Colonic mucosa (tissue), 4 donors: ENCODE measurements at places on chromosomes 5 and 9. TPM values are rescaled to one million over a fixed set of nuclear protein-coding genes. Genes with fewer than 3 reads are reported as not detected.
A peak's percentile ranks its signal among the peaks of the same experiment; 100 is the strongest.

GRCh38 chr5:25909163-25909562, 1129.2 kb downstream of the CDH9 start:
- DNase-seq: no peak

DNA sequence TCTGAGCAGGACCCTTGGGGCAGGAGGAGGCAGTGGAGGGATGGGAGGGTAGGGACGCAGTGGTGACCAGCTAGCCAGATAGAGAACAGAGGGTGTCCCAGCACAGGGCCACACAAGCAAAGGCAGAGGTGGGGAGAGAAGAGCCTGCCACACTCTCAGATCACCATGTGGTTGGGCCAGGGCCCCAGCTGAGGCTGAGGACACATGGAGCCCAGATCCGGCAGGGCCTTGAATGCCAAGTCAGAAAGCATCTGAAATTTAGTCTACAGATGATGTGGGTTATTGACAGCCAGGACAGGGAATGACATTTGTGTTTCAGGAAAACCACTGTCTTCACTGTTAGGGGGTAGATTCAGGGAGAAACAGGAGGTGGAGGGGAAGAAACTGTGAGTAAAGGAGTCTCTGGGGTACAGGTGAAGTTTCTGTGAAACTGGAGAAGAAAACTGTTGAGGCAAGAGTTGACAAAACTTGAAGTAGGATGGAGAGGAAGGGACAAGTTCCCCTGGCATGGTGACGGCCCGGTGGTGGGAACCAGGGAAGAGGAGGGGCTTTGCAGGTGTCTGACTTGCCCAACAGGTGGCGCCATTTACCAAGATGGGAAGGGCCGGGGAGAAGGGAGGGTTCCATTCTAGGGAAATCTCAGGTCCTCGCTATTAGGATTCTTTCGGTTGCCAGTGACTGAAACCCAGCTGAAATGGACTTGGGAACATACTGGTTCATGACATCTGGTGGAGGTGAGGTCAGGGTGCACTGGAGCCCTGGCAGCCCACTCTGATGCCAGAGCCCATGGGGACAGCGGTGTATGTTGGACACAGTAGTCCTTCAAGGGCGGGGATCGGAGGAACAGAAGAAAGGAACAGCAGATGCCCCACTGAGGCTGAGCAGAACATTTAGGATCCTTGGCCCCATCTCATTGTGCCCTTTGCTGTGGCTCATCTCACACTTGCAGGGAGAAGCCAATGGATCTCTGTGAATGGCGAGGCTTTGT, 100.1 kb downstream of the KCNIP1 start:
- peak; percentile 53 for DNase-seq

Gene PCDHGC4
- 0.35 TPM for total RNA-seq

DNA sequence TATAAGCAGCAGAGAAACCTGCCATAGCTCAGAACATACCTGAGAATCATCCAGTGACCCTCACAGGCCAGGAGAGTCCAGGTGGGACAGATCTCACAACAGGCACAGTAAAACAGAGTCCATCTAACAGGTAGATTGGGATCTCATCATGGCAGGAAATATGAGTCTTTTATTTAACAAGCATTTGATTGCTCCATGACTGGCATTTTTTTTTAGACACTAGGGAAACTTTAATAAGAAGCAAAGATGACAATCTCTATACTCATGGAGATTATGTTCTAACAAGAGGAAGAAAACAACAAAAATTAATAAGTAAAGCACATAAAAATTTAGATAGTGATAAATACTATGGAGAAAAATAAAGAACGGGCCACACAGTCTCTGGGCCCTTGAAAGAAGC, 12.5 kb upstream of the PUM3 start:
- no peak for DNase-seq

- peak; percentile 74 for DNase-seq
These were observed 19.6 kb upstream of the TMEM252 start for GRCh38 chr9:68560071-68560844.

GRCh38 chr5:25027526-25027925, 382.7 kb upstream of the CDH10 start:
- DNase-seq: no peak

- no peak for DNase-seq
These were observed 56.7 kb upstream of the ACTBL2 start for GRCh38 chr5:57539281-57539701.

DNA sequence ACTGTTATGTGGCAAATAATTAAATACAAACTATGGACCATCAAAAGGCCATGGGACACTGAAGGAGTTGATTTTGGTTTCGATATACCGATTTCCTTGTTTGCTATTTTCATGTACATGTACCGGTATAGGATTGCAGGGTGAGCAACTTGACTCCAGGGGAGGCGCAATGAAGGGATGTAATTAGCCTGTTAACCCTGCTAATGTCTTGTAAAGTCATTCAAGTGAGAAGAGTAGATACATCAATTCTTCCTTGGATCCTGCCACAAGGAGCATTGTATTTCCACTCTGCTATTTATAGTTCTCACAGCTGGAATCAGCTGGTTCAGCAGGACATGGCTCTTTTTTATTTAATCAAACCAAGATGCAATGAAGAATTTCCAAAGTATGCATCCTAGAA, 102.0 kb downstream of the STK32A start:
- DNase-seq: no peak

- DNase-seq: no peak
These were observed 1.1 kb upstream of the PFDN1 start for GRCh38 chr5:140303966-140304365.

DNA sequence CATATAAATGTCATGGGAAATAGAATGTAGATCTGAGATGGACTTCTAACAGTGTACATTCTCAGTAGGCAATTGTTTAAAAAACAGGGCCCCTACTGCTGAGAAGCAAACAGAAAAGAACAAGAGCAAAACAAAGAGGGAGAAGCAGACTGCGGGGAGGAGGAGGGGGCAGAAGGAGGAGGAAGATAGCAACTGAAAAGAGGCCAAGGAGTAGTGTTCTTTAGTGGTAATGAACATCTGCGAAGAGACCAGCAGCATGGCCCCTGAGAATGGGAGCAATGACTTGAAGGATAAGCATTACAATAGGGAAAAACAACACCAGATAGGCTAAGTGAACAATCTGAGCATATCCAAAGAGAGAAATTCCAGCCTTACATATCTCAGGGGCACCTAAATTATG, 36.8 kb downstream of the HAPLN1 start:
- no peak for DNase-seq

DNA sequence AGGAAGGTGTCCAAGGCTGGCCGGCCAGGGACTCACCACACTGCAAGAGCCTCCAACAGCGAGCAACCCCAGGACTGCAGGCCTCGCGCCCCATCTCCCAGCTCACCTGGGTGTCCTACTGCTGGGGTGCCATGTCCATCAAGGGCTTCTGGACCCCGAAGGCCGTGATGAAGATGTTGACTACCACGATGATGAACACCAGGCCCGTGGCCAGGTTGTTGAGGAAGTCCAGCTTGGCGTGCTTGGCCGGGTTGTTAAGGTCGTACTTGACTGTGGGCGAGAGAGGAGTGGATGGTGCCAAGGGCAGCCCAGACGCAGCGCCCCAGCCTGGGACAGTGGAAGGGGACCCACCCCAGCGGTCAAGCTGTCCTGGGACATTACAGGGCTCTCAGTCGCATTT, 9.3 kb downstream of the NINJ1 start:
- DNase-seq: no peak

Gene ATP6V0E1
- total RNA-seq: 194 TPM

- DNase-seq: no peak
These were observed 48.2 kb downstream of the FAM240B start for GRCh38 chr9:38671748-38672147.

Gene GMCL2
- total RNA-seq: not detected

GRCh38 chr5:172632346-172633092, 8.5 kb upstream of the NEURL1B start:
- no peak for DNase-seq

GRCh38 chr5:2047341-2047927, 164.7 kb upstream of the IRX4 start:
- no peak for DNase-seq

Gene ANKRD55
- not detected for total RNA-seq

- DNase-seq: no peak
These were observed 114.3 kb upstream of the IL12B start for GRCh38 chr5:159444441-159445082.

DNA sequence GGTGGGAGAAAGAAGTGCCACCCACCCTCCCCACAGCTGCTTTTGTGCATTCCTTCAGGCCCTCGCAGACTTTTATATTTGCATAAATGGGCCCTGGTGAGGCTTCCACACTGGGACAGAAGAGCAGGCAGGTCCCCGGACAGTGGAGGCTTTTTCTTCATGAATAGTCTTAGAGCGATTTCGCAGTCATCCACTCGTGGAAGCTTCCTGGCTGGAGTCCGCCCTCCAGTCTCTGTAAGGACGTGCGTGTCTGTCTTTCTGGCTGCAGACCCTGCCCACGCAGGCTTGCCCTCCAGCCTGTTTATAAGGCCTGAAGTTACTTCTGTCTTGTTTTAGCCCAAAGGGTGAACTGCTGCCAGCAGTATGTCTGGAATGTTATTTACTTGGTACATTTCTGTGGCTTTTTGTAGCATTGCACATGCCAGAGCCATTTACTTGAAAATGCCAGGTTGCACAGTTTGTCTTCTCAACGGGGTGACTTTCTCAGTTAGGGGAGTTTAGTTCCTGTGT, 195.7 kb downstream of the AOPEP start:
- DNase-seq: no peak

DNA sequence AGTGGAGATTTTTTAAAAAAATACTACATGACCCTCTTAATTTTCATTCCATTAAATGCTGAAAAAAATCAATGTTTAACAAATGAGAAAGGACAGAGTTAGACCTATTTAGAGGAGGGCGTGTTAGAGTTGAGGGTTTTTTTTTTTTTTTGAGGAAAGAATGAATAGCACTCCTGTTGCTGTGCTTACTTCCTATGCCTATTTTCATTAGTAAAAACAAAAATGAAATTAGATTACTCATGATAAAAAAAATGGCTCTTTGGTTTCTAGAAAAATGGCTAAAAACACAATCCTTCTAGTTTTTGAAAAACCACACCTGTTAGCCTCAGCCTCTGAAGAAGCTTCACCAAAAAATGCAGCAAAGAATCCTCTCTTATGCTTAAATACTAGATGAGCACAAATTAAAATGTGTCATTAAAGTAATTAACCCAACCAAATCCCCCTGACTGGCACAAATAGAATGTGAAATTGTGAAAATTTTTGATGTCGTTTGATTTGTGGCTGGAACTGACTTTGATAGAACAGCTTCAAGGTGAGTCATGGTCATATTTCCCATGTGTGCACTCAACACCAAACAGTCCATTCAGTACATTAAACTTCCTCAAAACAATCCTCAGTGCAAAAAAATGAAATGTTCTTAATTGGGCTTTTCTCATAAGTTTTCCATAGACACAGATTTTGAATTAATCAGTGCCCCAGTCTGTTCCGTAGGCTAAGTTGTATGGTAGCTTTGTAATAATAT, 98.0 kb downstream of the MACIR start:
- no peak for DNase-seq

Gene MLANA
- not detected for total RNA-seq

GRCh38 chr9:36923025-36923625, 110.9 kb downstream of the PAX5 start:
- DNase-seq: no peak

DNA sequence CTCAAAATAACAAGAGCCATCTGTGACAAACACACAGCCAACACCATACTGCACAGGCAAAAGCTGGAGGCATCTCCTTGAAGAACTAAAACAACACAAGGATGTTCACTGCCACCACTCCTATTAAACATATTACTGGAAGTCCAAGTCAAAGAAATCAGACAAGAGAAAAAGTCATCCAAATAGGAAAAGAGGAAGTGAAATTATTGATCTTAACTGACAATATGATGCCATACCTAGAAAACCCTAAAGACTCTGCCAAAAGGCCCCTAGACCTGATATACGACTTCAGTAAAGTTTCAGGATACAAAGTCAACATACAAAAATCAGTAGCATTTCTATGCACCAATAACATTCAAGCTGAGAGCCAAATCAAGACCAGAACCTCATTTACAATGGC, 30.0 kb upstream of the MACIR start:
- no peak for DNase-seq

DNA sequence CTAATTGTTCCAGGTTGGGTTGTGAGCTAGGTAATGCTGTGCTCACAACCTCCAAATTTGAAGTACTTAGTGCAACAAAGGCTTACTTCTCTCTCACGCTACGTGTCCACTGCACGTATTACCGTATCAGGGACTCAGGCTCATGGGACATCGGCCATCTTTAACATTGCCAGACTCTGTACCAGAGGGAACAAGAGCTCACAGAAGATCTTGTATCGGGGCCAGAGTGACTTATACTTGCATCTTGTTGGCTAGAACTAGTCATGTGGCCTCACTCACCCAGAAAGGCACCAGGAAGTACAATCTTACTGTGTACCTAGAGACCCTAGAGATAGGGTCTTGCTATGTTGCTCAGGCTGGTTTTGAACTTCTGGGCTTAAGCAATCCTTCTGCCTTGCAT, 81.1 kb upstream of the KLF9 start:
- no peak for DNase-seq

- no peak for DNase-seq
These were observed 416.1 kb downstream of the ZSWIM6 start for GRCh38 chr5:61748121-61748520.

DNA sequence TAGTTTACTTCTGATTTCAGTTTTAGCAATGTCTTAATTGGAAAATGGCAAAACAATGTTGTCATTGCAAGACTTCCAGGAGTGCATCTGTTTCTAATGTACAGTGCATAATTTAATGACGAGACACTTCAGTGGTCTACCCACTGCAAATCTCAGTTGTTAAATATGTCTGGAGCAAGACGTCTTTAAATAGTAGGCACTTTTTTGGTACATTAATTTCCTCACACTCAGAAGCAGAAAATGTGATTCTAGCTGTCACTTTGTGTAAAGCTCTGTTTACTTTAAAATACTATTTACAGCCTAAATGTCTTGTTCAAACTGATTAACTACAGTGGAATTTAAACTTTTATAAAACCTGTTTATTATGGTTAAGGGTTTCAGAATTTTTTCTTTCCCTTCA, 815.5 kb downstream of the TLE1 start:
- no peak for DNase-seq

DNA sequence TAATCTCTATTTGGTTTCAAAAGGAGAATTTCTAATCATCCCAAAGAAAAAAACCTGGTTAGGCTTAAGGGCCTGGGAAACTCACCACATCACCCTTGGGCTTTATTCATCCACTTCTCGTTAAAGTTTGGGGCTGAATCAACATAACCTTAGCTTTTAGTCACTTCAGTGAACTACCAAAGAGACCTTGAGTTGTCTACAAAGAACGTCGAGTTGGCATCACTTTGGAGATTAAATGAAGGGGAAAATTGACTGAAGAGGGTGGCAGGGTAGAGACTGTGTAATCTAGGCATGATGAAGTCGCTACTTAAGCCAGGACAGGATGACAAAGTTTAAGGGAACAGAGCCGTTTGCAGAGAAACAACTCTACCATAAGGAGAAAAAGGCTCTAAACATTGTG, 341.4 kb downstream of the RAB3C start:
- no peak for DNase-seq

DNA sequence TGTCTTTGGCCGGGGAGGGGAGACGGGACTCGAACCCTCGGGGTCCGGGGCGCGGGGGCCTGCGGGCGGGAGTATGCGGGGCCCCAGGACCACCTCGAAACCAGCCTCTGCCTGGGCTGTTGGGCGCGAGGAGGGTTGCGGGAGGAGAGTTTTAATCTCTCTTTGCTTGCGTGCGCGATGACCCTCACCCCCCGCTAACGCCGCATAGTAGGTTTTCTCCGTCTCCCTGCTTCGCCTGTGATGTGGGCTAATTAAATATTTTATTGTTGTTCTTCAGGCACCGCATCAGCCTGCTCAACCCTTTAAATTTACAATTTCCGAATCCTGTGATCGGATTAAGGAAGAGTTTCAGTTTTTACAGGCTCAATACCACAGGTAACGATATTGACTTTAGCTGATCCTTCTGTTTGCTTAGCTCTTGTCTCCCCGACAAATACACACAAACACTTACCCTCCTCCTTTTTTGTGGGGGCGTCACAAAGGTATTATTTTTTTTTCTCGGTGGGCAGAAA, 1.7 kb downstream of the TLE4 start:
- DNase-seq: peak; percentile 39
